ENCODE measurements at places on chromosomes 4 and X. TPM values are rescaled to one million over a fixed set of nuclear protein-coding genes. Genes with fewer than 3 reads are reported as not detected.
A peak's percentile ranks its signal among the peaks of the same experiment; 100 is the strongest.

The SPANXN3 gene
- not detected for total RNA-seq

DNA sequence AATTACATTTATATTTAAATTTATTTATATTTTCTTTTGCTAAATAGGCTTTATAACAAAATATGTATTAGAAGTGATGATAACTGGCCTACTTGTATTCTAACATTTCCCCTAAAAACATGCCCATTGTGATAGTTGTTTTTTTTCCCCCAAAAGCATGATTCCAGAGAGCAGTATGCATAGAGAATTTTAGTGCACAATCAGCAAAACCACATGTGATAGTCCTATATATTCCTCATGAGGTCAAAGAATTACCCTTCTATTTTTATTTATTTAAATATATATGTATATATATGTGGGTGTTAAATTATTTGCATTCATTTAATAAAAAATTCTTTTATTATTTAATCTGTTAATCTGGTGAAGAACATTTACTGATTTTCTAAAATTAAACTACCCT lies 78.2 kb upstream of the TLL1 start:
- no peak for DNase-seq

The SLC49A3 gene
- 9.1 TPM for total RNA-seq

GRCh38 chr4:145498430-145498829 lies 16.8 kb downstream of the SMAD1 start:
- DNase-seq, result no peak

GRCh38 chr4:2066011-2066551 lies 7.0 kb downstream of the NAT8L start:
- DNase-seq, result no peak

GRCh38 chr4:73945674-73946449 lies 36.0 kb downstream of the PF4 start:
- no peak for DNase-seq

The AFF1 gene
- 11.8 TPM for total RNA-seq

- no peak for DNase-seq
These were observed 6.5 kb downstream of the CPZ start for GRCh38 chr4:8599091-8599460.

- peak; percentile 91 for DNase-seq
These were observed 45.6 kb downstream of the SEL1L3 start for GRCh38 chr4:25817059-25817681.

DNA sequence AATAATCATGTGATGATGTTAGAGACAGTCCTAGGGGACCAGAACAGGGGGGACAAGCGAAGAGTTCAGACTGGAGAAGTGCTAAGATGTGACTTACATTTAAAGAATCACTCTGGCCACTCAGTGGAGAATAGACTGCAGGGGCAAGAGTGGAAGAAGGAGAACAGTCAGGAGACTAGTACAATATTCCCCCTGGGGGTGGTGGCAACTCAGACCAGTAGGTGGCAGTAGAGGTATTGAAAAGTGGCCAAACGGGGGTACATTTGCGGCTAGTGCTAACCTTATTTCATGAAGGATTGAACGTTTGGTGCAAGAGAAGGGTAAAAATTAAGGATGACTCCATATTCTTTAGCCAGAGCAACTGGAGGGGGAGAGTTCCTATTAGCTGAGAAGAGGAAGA lies 2.7 kb upstream of the BMX start:
- DNase-seq, result peak; percentile 36

GRCh38 chr4:41257257-41257901 lies 651 bp downstream of the UCHL1 start:
- peak; percentile 85 for DNase-seq

DNA sequence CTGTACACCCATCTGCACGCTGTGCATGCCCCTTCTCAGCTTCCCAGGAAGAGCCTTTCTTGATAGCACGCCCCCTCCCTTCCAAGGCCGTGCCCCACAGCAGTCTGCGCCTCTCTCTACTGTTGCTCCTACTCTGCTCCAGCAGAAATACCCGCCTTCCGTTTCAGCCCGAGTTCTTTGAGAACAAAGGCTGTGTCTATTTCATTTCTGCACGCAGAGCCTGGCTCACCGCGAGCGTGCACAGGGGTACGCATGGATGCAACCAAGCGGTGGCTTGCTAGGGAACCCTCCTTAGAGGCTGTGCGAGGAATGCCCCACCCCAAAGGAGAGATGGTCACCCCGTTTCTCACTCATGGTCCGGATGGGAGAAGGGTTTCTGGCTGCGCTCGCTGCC lies 485 bp downstream of the AADAT start:
- DNase-seq, result peak; percentile 61

DNA sequence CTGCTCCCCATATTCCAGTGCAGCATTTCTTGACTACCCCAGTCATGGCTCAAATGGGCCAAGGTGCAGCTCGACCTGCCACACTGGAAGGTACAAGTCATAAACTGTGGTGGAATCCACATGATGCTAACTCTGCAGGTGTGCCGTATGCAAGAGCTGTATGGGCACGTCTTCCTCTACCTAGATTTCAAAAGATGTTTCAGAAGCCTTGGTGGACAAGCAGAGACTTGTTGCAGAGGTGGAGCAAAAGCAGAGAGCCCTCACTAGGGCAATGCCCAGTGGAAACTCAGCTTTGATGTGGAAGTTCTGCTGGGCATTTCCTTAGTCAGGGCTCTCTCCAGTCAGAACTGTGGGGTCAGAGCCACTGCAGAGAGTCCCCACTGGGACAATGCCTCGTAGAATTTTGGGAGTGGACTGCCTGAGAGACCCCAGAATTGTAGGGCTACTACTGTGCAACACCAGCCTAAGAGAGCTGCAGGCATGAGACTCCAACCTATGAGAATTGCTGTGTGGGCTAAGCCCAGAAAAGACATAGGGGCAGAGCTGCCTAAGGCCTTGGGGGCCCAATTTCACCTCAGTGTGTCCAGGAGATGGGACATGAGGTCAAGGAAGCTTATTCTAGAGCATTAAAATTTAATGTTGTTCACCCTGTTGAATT lies 65.7 kb downstream of the BEX3 start:
- DNase-seq, result no peak

The CFAP299 gene
- not detected for total RNA-seq

DNA sequence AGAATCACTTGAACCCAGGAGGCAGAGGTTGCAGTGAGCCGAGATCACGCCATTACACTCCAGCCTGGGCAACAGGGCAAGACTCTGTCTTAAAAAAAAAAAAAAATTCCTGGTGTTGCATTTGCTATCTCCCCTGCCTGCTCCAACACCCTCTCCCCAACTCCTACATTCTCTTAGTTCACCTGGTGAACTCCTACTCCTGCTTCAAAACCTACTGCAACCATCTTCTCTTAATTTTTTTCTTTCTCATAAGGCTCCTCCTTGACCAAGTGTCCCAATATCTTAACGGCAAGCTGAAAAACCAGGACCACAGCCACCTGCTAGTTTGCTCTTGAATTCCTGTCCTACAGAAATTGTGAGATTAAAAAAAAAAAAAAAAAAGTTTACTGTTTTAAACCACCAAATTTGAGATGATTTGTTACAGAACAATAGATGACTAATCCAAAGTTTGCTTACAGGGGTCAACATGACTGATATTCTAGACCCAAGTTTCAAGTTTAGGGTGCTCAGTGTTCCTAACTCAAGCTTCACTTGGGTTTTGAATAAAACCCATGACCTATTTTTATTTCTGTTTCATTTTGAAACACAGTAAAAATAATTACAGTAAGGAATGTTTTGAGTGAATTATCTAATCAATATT lies 13.1 kb upstream of the ANXA5 start:
- no peak for DNase-seq

- DNase-seq, result no peak
These were observed 68.8 kb downstream of the NPY1R start for GRCh38 chr4:163263606-163264005.

The PAGE4 gene
- total RNA-seq, result not detected

The GAB1 gene
- total RNA-seq, result 7.1 TPM

DNA sequence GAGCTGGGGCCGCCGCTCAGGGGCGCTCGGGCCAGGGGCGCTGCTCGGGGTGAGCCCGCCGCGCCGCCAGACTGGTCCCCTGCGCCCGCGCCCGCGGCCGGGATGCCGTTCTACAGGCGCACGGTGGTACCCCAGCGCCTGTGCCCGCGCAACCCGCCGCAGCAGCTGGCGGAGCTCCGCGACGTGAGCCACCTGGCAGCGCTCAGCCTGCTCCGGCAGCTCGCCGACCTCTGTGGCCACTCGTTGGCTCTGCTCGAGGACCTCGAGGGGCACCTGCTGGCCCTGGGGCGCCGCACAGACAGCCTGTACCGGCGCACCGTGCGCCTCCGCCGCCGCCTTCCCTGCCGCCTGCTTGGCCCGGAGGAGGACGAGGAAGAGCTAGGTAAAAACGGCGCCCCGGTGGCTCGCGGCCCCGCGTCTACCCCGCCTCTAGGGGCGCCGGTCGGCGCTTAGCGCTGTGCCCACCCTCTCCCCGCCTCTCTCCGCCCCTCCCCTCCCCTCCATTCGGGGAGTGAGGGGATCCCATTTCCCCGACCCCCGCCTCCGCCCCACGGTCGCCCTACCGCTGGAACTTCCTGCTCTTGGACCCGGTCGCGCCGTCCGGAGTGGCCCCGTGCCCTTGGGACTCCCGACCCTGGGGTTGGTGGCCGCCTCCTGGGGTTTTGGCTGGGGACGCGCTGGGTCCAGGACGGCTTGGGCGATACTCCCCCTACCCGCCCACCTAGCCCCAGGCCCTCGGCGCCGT lies 513 bp downstream of the NHSL2 start:
- peak; percentile 40 for DNase-seq

DNA sequence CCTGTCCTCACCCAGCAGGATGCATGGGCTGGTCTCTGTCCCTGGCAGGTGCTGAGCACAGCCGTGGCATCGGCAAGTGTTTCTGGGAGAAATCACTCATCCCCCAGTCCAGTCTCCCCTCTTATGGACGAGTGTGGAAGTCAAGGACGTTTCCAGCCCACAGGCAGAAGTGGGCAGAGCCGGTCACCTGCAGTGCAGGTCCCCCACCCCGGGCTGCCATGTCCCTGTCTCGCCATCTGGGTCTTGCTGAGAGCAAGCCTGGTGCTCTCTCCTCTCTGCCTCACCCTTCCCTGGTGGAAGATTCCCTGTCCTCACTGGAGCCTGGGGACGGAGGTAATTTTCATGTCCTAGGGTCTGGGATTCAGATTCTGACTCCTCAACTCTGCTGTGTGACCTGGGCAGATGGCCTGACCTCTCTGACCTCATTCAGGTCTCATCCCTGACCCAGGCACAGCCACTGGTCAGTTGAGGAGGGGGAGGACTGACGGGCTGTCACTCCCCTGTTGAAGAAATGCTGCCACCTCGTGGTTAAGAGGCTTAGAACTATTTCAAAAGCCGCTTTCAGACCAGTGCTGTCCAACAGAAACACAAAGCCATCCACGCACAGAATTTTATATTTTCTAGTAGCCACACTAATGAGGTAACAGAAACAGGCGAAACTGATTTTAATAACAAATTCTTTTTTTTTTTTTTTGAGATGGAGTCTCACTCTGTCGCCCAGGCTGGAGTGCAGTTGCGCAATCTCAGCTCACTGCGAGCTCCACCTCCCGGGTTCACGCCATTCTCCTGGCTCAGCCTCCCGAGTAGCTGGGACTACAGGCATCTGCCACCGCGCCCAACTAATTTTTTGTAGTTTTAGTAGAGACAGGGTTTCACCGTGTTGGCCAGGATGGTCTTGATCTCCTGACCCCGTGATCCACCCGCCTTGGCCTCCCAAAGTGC lies 1.8 kb downstream of the CPZ start:
- peak; percentile 86 for DNase-seq
